Inflammatory macrophage (primary cell): ENCODE measurements at places on chromosomes 3 and 15.

- no peak for DNase-seq
Observed at GRCh38 chr15:74425630-74426029, 8.1 kb downstream of the SEMA7A start.

- DNase-seq = no peak
Observed at GRCh38 chr3:188840290-188840689, 331.5 kb upstream of the TPRG1 start.

- DNase-seq = peak; percentile 71
Observed at GRCh38 chr3:149243540-149243939, 21.9 kb upstream of the CP start.

GRCh38 chr15:65869954-65870871 is 922 bp downstream of the RAB11A start:
- no peak for DNase-seq

DNA sequence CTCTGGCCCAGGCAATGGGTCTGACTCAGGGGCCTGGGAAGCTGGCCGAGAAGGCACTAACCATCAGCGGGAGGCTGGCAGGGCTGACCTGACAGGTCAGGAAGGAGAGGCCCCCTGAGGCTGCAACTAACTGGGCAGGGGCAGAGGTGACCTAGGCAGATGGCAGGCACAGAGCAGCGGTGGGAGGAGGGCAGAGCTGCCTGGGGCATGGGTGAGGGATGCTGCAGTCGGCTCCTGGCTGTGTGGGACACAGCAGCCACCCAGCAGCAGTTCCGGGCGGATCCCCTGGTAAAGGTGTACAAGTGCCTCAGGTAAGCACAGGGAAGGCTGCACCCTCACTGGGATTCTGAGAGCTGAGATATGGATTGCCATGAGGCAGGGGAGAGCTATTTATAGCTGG is 236.1 kb downstream of the OCA2 start:
- DNase-seq = no peak

DNA sequence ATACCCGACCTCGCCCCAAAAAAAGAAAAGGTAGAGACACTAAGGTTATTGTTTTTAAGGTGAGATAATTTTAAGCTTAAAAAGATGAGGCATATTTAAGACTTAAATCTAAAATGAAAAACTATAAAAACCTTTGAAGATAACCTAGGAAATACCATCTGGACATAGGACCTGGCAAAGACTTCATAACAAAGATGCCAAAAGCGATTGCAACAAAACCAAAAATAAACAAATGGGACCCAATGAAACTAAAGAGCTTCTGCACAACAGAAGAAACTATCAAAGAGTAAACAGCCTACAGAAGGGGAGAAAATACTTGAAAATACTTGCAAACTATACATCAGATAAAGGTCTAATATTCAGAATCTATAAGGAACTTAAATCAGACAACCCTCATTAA is 80.9 kb downstream of the TMCC1 start:
- no peak for DNase-seq

- DNase-seq = no peak
Observed at GRCh38 chr3:181623924-181624694, 87.6 kb upstream of the SOX2 start.

GRCh38 chr15:57332326-57332725 is 44.0 kb upstream of the CGNL1 start:
- DNase-seq = no peak

DNA sequence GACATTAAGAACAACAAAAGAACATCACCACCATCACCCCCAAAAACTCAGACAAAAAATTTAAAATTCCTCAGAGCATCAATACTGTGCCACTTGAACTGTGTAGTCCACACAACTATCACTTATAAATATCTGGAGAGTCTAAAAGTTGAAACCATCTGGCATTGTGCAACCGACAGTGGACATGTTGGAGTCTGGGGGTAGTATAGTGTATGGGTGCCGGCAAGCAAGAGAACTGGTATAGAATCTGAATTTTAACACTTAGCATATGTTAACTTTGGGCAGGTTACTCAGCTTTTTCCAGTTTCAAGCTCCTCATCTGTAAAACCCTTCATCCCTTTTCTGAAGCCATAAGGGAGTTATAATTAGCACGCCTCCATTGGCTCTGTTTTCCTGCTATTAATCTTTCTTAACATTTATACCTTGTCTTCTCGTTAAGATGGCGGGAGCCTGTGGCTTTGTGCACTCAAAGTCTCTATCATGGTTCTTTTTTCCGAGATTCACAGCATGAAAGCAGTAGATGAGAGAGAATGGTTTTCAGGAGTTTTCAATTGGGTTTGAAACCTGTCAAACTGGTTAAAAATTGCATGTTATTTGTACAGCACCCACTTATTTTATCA is 255.7 kb upstream of the TBL1XR1 start:
- DNase-seq = no peak

DNA sequence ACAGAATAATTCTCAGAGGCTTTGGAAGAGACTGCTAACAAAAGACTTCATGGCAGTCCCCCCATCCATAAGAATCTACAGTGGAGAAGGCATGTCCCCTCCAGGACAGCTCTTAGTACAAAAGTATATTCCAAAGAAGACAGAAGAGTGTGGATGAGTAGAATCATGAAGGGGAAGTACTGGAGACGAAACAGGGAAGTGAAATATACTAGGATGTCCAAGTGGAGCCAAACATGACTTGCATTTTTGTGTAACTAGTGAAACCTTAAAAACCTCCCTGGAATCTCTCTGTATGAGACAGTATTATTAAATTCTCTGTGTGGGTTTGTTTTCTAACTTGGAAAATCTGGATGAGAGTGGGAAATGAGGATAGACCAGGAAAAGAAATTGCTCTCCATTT is 312.4 kb downstream of the RSL24D1 start:
- peak; percentile 31 for DNase-seq

GRCh38 chr15:68106656-68107055 is 52.5 kb downstream of the PIAS1 start:
- no peak for DNase-seq

GRCh38 chr3:69784954-69785514 is 45.8 kb downstream of the MITF start:
- DNase-seq = peak; percentile 53

DNA sequence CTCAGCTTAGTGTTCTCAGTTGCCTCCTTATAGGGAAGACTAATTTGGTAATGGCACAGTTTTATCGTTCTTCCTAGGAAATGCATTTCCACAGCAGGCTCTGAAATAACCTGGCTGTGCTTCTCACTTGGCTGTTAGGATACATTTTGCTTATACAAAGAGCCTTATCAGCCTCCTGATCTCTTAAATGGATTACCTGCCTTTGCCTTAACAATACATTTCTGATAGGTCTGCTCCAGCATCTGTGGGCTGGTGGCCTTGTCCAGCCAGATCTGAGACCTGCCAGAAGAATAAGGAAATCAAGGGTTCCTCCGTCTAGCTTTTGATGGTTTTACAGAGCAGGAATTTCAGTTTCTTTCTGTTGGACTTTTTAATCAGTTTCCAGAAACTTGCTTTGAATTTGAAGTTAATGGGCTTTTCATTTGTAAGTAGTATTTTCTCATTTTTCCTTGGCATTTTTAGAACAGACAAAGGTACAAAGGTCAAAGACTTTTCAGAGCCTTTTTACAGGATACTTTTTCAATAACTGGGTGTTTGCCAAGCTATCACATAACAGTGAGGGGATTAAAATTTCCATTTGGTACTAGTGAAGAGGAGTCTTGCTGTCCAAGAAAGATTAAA is 116.3 kb downstream of the AKAP13 start:
- no peak for DNase-seq

DNA sequence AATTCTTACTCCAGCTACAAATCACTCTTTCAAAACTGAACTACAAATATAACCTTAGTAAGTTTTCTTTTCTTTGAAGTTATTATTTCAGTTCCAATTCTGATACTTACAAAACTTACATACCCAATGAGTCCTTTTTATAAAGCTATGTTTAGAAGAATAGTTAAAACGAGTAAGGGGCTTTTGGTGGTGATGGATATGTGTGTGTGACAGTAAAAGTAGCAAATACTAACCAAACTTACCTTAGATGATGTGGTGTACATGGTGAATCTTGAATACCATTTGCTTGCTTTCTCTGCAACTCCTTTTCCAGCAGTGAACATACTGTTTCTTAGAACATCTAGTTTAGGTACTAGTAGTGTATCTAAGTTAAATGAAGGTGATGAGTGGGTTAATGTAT is 68.4 kb downstream of the SLC24A1 start:
- DNase-seq = no peak

- no peak for DNase-seq
Observed at GRCh38 chr3:4284865-4285264, 18.3 kb upstream of the SETMAR start.

DNA sequence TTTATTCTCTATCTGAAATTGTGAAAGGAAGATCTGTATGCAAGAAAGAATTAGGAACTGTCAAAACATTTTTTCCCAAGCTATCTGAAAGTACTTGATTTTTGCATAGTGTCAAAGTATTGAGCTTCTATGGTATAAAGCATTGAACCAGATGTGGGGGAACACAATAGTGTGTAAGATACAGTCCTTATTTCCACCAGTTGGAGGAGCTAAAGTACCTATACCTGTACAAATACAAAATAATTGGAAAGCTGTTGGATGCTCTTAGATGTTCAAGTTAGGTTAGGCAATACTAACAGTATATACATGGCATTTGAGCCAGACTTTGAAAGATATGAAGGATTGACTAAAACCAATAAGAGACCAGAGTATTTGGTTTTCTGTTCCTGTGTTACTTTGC is 148.4 kb downstream of the B3GALNT1 start:
- DNase-seq = peak; percentile 55

DNA sequence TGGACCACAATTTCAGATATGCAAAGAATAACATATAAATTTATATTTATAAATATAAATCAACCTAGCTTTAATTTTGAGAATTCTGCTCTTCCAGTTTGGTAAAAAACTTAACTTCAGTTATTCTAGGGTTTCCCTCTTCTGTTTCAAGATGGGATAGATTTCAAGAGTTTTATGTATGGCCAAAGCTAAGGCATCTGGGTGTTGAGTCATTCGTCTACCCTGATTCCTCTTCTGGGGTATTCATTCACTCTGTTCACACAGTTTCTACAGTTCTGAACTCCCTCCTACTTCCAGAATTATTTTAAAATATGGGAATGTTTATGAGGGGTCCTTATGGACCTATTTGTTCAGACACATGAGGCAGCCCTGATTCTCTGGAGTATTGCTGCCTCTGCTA is 4.2 kb upstream of the FGF7 start:
- DNase-seq = no peak

- no peak for DNase-seq
Observed at GRCh38 chr3:88879905-88880304, 227.5 kb upstream of the EPHA3 start.

DNA sequence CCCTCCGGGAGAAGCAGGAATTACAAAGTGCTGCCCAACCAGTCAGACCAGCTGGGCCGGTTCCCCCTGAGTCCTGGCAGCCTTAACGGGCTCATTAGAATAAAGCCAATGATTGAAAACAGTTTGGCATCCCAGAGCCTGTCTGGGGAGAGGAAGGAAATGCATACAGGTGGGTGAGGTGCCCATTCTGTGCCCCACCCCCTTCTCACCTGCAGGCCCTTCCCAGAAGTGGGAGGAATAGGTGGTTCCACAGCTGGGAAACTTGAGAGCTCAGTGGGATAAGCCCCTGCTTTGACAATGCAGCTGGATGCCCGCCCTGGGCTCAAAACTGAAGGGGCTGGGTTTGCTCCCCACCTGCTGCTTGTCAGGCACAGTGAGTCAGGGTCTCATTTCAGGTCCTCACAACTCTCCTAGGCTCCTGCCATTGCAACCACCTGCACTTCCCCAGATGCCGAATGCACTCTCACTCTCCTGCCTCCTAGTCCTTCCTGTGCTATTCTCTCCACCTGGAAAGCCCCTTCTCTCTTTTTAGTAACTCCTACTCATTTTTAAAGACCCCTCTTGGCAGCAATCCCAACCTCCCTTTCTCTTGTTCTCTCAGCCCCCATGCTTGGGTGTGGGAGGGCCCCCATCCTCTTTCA is 5.5 kb upstream of the BUB1B start:
- DNase-seq = no peak

- no peak for DNase-seq
Observed at GRCh38 chr3:149234671-149235245, 13.1 kb upstream of the CP start.

GRCh38 chr3:48320996-48321395 is 12.5 kb downstream of the SPINK8 start:
- DNase-seq = no peak

GRCh38 chr3:35965908-35966307 is 326.6 kb downstream of the ARPP21 start:
- peak; percentile 45 for DNase-seq

GRCh38 chr3:44416031-44417030 is 61.1 kb downstream of the ZNF445 start:
- no peak for DNase-seq

DNA sequence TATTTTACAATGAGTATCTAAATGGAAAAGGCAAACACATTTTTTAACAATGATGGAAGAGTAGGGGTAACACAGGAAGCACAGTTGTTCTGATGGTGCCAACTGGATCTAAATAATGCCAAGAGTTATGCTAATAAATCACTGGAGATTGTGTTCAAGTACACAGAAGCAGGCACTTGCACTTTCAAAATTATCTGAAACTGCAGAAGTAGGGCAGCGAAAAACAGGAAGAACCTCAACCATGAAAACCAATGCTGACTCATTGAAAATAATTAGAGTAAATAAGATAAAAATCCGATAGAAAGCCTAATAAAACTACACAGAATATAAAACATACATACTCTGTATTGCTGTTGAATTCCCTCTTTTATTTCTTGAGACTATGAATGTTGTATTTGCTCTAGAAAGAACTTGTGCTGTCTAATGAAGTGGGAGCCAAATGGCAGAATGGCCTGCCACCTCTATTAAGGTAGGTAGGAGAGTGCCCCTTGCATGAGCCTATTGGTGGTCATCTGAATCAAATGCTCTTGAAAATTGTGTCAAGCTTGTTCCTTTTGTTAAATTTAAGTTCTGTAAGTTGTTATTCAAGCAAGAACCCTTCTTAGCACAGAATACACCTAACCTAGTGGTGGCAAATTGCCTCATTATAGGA is 93.7 kb downstream of the ABI3BP start:
- DNase-seq = peak; percentile 68

DNA sequence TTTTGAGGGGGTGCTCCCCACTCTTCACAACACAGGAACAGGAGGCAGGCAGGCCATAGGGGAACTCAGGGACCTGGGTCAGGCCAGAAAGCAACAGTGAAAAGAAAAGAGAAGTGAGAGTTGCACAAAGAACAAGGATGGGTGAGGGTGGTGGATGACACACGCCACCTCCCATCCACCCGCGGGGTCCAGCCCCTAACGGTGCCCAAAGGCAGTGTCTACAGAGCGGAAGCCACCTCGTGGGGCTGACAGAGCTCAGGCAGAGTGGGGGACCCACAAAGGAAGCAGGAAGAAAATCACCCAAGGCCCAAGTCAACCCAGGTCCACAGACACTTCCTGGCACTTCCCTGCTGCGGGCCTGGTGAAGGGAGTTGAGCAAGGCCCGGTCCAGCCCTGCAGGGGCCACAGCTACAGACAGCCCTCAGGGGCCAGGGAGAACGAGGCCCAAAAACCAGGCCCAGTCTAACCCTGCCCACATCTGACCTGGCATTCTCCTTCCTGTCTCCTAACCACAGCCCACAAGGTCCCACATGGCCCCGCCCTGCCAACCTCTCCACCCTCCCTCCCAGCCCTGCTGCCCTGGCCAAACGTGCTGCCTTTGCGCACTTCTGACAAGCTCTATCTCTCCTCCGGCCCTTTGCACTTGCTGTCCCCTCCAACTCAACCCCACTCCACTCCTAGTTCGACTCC is 5.9 kb downstream of the NUP210 start:
- peak; percentile 97 for DNase-seq
